ENCODE measurements at places on chromosomes 12 and 14. TPM values are rescaled to one million over a fixed set of nuclear protein-coding genes. Genes with fewer than 3 reads are reported as not detected.

- no peak for DNase-seq
These were observed 78.4 kb upstream of the RAP1B start for GRCh38 chr12:68532204-68532886.

- DNase-seq = no peak
These were observed 28.6 kb downstream of the PACS2 start for GRCh38 chr14:105343194-105343593.

DNA sequence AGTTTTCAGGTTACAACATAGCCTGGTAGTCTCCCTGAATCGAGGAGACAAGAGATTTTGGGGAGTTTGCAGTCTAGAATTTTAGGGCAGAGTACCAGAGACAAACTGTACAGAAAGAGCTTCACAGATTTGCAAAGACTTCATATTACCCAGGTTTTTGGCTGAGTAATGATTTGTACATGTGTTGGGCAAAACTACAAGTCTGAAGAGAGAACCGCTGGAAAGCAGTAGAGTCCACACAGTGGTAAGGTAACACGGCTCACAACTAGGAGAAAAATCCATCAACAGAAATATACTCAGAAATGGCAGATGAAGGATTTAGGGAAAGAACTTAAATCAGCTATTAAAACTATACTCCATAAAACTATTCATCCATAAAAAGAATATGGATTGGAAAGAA is 25.7 kb downstream of the FBXO33 start:
- no peak for DNase-seq

GLIPR1L1 gene
- not detected for polyA plus RNA-seq

LRRC9 gene
- polyA plus RNA-seq = 2.7 TPM

- no peak for DNase-seq
These were observed 55.8 kb upstream of the GALNT9 start for GRCh38 chr12:132384916-132385774.

ATXN2 gene
- polyA plus RNA-seq = 92.8 TPM

DNA sequence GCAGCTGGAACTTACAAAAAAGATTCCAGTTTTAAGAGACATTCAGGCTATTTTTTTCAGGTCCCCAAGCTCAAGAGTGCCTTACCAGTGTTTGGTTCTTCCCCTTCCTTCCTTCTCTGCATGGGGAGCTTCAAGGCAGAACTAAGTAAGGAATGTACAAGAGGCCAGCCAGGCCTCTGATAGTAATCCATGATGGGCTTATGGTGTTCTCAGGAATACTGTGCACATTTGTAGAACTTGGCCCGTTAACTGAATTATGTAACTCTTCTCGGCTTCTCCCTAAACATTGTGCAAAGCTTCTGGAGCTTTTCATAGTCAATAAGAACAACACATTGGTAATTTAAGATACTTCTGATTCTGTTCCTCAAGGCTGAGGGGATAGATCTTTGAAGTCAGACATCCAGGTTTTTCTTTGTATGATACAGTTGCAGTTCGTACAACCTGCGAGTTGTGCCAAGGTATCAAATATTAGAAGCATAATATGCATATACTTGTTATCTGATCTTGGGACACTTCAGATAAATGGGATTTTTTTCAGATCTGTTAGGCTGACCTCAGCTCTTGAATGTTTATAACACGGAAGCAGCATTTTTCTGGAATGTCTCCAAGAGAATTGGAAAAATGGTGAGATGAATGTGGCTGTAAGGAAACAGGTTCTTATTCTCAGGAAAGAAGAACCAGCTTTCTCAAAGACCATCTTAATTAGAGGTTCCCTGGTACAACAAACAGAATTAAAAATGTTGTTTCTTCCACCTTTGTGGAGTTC is 148.6 kb downstream of the ANO4 start:
- no peak for DNase-seq

- no peak for DNase-seq
These were observed 1.7 kb downstream of the ANKRD9 start for GRCh38 chr14:102507857-102508312.

- no peak for DNase-seq
These were observed 454.2 kb downstream of the AEBP2 start for GRCh38 chr12:19893514-19893913.

ADAM21 gene
- 0.43 TPM for polyA plus RNA-seq

DNA sequence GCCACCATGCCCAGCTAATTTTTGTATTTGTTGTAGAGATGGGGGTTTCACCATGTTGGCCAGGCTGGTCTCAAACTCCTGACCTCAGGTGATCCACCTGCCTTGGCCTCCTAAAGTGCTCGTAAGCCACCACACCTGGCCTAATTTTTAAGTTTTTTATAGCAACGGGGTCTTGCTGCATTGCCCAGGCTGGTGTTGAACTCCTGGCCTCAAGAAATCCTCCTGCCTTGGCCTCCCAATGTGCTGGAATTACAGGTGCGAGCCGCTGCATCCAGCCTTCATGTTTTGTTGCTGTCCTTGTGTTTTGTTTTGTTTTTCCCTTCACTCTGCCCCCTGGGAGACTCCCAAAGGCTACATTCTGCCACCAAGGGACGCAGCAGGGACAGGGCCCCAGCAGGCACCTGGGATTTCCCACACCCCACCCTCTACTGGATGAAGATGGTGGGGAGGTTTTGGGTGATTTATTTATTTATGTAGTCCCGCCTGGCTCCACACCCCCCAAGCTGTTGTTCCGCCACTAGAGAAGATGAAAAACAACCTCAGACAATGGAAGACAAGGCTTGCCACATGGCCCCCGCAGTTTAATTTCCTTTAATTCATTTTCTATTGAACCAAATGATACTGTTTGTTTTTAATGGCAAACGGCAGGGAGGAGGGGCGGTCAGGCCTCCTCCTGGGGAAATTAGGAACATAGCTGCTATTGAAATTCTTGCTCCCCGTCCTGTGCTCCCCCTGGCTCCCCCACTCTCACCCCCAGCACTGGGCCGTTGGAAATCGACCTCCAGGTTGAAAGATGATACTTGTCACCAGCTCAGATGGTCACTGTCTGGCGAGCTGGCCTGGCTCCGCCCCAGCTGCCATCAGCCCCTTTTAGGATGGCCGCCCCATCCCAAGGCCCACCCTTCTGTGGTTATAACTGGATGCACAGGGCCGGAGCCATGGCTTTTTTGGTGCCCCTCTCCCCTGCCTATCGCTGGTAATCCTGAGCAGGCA is 70.3 kb downstream of the RNFT2 start:
- no peak for DNase-seq

DNA sequence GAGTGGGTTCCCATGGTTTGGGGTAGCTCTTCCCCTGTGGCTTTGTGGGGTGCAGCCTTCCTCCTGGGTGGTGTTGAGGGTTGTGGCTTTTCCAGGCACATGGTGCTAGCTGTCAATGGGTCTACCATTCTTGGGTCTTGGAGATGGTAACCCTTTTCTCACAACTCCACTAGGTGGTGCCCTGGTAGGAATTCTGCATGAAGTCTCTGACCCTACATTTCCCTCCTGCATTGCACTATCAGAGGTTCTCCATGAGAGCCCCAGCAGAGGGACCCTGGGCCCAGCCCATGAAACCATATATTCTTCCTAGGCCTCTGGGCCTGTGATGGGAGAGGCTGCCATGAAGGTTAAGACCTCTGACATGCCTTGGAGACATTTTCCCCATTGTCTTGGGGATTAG is 1093.3 kb downstream of the SLC16A7 start:
- DNase-seq = no peak

KRT82 gene
- polyA plus RNA-seq = not detected

- DNase-seq = no peak
These were observed 268.7 kb downstream of the AEBP2 start for GRCh38 chr12:19707948-19708409.

- DNase-seq = no peak
These were observed 116.4 kb downstream of the NCOR2 start for GRCh38 chr12:124451016-124451415.

DNA sequence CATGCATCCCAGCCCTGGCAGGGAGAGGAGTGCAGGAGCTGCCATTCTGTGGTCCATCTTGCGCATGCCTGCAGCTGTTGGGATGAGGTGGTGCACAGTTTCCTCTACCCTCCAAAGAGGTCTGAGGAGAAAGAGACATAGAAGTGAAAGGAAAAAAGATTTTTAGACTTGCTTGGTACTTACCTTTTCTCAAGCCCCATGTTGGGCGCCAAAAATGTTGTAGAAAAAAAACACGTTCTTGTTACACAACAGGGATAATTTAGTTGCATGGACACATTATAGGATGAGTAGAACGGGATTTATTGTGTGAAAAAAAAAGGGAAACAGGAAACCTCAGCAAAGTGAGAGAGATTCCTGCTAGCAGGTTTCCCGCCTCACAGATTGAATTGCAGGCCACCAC is 244.4 kb upstream of the GARIN2 start:
- no peak for DNase-seq

PELI2 gene
- polyA plus RNA-seq = 29.7 TPM

RTN1 gene
- polyA plus RNA-seq = 3.3 TPM

- DNase-seq = no peak
These were observed 21.4 kb upstream of the TMEM106C start for GRCh38 chr12:47941871-47942613.

NUP37 gene
- 26.4 TPM for polyA plus RNA-seq

DNA sequence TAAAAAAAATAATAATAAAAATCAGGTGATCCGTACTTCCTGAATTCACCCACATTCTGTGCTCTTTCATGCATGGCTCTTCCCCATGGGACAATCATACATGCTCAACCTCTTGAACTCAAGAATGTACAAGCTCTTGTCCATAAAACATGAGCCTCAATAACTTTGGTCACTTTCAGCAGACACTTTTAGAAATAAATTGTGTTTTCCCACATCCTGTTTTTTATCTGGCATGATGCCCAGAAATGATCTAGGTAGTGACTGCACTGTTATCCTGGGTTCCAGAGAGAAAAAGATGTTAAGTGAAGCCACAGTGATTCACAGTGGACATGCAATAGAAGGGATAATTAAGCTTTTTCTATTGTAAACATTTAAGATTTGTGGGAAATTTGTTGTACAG is 537.6 kb upstream of the TMEM132C start:
- no peak for DNase-seq

GRCh38 chr12:26539131-26539530 is 293.9 kb downstream of the ITPR2 start:
- no peak for DNase-seq

- DNase-seq = no peak
These were observed 996.8 kb upstream of the TMEM132C start for GRCh38 chr12:127270193-127270592.

GRCh38 chr12:123519141-123520001 is 14.1 kb downstream of the RILPL1 start:
- DNase-seq = no peak

RNF212B gene
- 0.22 TPM for polyA plus RNA-seq

- DNase-seq = no peak
These were observed 101.6 kb downstream of the SLC15A5 start for GRCh38 chr12:16175840-16176239.

- DNase-seq = no peak
These were observed 86.2 kb upstream of the GNG2 start for GRCh38 chr14:51774209-51774608.

GRCh38 chr14:51996148-51996746 is 6.9 kb downstream of the RTRAF start:
- no peak for DNase-seq

DNA sequence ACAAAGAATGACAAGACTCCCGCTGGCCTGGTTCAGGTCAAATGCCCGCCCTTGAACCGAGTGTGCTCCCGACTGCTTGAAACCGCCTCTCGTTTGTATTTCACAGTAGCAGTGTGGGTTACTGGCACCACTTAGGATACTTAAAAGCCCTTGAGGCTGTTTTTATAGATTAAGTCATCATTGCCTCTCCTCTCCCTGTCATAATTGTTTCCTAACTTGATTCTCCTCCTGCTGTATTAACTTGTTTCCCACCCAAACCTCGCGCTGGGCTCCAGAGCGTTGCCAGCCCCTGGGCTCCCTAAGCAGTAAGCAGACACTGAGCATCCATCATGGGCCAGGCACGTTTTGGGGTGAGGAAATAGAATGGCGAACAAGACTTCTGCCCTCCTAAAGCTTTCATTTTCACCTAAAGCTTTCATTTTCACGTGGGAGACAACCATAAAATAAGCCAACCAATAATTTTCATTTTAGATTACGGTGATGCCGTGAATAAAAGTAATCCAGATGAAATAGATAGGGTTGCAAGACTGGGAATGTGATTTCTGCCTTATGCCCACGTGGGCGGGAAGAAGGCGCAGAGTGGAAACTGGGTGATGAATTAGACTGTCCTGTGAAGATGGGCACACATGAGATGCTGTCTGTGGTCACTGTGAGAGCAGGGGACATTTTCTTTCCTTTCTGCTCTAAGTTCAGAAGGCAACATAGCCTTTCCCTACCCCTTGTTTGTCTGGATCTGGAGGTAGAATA is 97.5 kb downstream of the PPP2R5C start:
- DNase-seq = no peak

CYP46A1 gene
- polyA plus RNA-seq = 4.2 TPM

C3AR1 gene
- polyA plus RNA-seq = 9.0 TPM

DNA sequence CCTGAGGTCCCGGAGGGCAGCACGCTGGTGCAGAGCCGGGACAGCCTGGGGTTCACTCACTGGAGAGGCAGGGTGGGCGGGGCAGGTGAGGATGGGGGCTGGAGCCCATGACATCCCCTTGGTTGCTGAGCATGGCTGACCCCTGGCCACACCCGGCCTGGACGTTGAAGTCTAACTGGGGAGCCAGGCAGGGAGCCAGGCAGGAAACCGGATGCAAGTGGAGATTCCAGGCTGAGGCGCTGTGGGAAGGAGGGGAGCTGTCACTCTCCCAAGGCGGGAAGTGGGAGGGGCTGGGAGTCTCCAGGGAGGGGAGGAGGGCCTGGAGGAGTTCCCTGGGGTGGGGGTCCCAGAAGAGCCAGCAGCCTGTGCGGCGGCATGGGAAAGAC is 7.7 kb upstream of the INF2 start:
- DNase-seq = peak; percentile 80

DNA sequence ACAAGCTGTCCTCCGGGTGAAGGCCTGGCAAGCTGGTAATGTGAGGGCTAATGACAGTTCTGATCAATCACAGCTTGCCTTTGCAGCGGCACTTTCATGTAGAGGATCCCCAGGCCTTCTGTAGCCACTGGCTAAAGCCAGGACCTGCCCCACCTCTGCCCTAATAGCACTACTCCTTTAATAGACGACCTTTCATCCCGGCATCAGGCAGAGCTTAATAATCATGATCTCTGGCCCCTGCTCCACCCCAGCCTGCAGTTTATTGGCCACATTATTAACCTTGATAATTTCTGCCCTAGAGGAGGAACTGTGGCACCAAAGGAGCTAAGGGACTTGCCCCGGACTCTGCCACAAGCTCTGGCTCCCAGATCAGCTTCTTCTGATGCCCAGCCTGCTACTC is 142.3 kb upstream of the TBX3 start:
- no peak for DNase-seq

- DNase-seq = no peak
These were observed at the start of gene KCNK13 for GRCh38 chr14:90061685-90062126. KCNK13 (plus strand) TSS chr14:90061994; CDS start chr14:90062206, 212 bp downstream.

DNA sequence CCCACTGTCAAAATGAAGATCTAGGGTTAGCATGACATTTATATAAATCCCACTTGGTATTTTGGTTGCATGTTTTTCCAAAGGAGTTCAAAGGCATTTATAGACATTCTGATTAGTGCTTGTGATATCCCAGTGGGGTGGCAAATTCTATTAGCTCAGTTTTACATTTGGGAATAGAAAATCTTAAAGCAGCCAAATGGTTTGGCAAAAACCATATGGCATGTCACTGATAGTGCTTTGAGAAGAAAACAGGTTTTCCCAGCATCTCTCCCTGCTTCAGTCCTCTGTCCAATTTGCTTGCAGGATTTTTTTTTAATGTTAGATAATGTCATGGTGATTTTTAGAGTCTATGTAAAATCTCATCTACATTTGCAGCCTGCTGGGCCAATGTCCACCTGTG is 225.1 kb upstream of the DIO3 start:
- DNase-seq = no peak

- no peak for DNase-seq
These were observed 24.6 kb upstream of the BATF start for GRCh38 chr14:75497701-75498100.
